ENCODE measurements at places on chromosomes 2 and 18.

DNA sequence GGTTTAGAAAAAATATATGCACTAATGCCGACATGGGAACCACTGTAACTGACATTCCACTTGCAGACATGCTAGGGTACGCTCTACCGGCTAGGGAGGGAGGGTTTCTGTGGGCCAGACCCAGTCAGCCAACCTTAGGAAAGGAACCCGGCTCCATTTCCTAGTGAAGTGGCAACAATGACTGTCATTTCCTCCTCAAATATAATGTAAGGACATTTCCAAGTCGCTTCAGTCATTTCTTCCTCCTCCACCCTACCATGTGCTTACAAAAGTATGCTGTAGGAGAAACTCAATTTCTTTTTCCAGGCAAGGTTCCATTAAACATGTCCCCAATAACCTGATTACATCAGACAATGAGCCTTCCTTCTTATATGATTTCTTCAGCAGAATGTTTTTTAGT, 64.3 kb upstream of the PSMD14 start:
- DNase-seq = no peak

DNA sequence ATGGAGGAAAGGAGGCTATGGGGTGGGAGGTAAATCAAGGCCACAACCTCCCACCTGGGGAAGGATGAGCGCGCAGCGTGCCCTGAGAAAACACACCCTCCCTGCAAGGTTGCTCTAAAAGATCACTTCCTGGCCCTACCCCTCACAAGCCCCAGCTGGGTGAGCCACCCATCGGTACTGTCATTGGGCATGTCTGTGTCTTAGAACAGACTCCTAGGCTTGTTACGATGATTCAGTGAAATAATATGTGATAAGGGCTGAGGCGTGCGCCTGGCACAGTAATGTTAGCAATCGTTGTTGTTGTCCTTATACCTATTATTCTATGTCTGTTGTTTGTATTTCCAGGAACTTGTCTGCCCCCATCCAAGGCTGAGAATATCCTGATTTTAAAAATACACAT, 175.1 kb downstream of the ZFP36L2 start:
- no peak for DNase-seq

DNA sequence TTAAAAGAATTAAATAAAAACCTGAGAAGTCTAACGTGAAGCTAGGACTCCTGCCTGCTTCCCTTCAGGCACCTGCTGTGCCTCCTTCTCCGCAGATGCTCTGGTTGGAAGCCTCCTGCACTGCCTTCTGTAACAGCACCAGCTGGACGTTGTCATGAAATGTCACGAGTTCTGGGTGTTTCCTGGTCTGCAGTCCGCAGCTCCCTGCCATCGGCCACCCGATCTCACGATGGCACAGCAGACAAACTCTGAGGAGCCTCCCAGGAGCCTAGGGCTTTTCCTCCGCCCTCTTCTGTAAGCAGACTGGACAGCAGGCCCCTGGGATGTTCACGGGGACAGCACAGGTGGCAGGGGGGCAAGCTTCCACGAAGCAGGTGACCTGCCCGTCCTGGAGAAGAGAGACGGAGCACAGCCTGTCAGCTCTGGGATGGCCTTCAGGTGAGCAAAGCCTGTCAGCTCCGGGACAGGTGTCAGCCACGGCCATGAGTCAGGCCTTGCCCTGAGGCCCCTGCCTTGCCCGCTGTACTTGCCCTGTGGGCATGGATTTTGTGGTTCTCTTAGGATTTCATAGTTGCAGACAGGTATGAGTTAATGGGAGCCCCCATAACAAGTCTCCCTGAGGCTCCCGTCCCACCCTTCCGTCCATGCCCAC, 110.3 kb downstream of the PXDN start:
- no peak for DNase-seq

DNA sequence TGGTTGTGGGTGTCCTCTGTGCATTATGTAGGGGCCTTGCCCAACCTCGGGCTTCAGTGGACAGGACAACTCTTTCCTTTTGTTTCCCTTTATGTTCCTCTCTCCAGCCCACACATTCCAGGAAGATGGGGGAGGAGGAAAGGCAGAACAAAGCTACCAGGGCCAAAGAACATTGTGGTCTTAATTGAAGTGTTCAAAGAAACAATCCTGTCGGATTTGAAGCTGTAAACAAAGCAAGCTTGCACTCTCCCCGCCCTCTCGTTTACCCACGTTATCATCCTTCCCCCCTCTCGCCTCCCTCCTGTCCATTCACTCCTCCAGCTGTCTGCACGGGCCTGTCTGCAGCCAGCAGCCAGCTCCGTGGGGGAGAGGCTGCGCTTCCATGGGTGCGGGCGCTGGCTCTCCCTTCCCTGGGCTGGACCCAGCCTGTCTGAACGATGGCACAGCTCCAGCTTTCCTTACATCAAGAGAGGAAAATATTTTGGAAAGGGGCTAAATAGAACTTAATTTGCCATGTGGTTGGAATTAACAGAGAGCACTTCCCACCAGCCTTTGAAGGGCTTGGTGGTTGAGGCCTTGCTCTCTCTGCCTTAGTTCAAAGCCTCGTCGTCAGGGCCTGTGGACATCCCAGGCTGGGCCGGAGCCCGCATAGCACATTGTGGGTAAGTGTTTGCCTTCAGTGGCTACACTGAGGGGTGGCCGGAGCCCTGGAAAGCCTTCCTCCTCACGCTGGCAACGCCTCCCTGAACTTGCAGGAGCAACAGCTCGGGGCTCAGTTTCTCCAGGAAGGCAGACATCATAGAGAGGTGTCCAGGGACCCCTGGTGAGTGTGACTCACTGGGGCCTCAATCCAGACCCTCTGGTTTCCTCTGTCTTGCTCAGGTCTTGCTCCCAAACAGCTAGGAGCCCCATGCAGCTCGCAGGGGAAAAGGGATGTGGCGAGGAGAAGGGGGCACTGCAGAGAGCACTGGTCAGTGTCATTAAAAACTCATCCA, 60.6 kb upstream of the HS6ST1 start:
- DNase-seq = no peak

DNA sequence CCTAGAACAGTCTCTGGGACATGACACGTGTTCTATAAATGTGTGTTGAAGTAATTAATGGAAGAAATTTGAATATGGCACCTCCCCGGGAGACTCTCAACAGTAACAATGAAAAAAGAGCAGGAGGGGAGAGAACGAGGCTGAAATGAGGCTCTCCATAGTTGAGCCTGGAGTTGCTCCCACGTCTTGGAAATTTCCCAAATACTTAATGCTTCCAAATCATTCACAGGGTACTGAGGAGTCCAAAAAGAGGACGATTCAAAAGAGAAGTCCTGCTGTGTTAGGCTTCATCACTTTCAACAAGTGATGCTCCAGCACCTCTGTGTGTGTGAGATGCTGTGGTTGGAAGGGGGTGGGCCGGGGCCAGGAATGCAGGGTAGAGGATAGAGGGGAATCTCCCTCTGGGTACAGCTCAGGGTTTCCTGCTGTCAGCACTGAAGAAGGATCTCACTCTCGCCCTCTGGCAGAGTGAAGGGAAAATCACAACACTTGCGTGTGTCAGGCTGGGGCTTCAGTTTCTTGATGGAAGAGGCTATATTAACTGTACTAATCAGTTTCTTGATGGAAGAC, 18.1 kb upstream of the ZNF407 start:
- DNase-seq = no peak

DNA sequence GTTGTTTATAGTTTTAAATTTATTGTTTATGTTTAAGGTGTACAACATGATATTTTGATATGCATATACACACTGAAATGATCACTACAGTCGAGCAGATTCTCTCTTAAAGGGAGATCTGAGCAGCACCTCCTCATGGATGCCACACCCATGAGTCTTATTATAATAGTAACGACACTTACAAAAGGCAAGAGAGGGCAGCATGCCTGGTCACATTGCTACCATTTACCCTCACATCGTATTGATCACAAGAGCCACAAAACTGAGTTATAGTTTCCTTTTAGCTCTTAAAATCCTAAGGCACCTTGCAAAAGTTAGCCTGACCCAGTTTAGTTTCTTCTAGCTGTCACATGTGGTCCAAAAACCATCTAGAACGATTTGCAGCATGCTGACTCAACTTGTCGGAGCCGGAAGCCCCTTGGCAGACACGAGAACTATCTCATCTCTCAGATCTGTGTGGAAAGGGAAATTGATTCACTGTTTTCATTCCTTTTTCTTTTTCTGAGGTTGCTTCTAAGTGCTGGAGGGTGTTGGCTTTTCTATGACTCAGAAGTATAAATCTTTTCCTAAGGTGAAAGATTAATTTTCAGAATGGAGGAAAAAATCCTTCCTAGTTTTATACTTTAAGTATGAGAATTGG, 85.3 kb downstream of the CDC42EP3 start:
- peak; percentile 35 for DNase-seq

GRCh38 chr2:237132799-237133198, 47.1 kb downstream of the COPS8 start:
- DNase-seq = no peak

DNA sequence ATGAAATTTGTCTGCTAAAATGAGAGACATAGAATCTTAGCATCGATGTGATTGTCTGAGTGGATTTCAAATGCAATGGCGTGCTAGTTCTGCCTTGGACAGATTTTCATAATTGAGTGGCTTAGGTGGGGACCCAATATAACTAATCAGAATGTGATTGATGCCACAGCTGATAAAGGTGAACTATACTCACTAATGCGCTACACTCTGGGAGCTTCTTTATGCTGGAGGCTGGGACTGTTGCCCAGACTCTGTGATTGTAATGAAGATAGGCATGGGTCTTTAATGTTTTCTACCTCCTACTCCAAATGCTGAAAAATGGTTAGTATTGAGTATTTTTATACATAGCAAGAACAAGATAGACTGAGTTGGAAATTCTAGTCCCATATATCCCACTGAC, 339.5 kb upstream of the SLC39A10 start:
- no peak for DNase-seq

- no peak for DNase-seq
Measured at GRCh38 chr2:181465676-181466375, 8.6 kb downstream of the ITGA4 start.

DNA sequence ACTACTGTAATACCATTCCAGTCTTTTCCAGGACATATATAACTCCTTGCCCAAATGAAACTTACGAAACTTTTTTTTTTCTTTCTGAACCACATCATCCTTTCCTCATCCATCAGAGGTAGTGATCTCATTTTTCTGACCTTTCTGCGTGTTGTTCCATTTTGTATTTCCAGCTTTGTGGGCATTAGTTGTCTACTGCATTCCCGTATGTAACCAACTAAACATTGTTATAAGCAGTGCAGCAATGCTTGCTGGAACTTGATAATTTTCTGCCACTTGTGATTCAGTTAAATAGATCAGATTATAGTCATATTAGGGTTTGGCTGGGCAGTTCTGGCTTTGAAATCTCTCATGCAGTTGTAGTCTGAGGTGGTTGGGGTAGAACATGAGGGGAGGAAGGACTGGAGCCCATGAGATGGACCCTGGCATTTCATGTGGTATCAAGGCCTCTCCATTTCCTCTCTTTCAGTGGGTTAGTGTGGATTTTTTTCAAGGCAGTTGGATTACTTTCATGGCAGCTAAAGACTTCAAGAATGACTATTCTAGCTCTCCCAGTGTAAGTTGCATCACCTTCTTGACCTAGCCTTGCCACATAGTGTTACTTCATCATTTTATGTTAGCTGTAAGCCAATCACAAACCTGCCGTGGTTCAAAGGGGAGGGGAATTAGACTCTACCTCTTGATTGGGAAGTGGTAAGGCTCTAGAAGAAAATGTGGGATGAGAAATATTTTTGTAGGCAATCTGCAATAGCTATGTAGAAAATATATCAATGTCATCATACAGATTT, 80.5 kb downstream of the EHBP1 start:
- DNase-seq = no peak

DNA sequence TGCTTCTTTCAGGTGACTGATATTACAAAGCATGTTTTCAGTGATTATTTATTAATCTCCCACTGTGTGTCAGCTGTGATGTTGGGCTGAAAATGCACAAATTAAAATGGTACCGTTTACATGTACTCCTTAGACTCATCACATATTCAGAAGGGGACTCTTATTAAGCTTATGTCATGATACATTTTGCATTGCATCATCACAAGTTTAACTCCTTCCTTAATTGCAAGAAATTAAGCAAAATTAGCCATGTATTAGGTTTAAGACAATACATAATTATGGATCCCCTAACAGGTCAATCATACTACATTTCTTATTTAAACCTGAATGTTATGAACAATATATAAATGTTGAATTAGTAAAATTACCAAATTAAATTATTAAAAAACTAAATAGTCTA, 899.1 kb downstream of the TMEM182 start:
- DNase-seq = no peak

- DNase-seq = no peak
Measured at GRCh38 chr18:25876330-25876948, 214.0 kb downstream of the SS18 start.

DNA sequence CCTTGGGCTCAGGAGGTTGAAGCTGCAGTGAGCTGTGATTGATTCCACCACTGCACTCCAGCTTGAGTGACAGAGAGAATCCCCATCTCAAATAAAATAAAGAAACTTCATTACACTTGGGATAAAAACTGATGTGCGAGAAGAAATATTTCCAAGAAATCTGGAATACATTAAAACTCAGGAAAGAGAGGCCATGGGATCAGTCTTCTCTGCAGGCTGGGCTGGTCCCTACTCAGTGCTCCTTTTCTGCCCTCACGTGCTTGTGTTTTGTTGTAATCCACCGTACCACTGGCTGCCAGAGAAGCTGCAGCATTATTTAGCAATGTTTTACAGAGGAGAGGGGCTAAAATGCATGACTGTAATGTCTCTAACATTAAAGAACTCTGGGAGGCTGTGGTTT, 282.0 kb downstream of the SLC8A1 start:
- DNase-seq = no peak

- DNase-seq = no peak
Measured at GRCh38 chr2:128505150-128505490, 186.5 kb upstream of the HS6ST1 start.

- DNase-seq = no peak
Measured at GRCh38 chr2:128380061-128380889, 61.6 kb upstream of the HS6ST1 start.

DNA sequence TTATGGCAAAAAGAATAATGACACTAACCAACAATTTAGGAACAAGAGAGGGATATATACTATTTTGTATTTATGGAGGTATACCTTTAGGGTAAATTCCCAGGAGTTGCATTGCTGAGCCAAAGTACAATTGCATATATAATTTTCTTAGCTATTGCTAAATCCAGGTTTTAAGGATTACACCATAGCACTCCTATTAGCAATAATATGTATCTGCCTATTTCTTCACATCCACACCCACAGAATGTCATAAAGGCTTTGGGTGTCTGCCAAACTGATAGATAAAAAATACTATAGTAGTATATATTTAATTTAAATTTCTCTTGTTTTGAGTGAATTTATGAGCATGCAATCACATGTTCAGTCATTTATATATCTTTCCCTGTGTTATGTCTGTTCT, 11.5 kb upstream of the SERPINB13 start:
- DNase-seq = no peak

GRCh38 chr18:3886575-3887322, 436.8 kb downstream of the TGIF1 start:
- DNase-seq = no peak

DNA sequence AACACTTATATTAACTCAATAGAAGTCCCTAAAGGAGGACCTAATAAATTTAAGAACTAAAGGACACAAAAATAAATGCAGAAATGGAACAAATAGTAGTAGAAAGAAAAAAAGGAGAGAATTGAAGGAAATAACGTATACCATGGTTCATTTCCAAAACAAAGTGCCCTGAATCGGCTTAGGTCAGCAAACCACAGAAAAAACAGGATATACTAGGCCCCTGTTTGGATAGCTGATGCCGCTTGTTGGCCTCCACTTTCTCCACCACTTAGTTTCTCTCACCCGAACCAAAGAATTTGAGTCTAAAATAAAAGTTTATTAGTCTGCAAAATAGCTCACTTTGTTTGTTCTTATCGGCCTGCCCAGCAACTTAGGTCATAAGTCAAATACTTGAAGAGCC, 100.4 kb downstream of the HIBCH start:
- DNase-seq = no peak

GRCh38 chr2:164705412-164706167, 84.3 kb upstream of the GRB14 start:
- DNase-seq = no peak

Data from stimulated activated CD8-positive, alpha-beta memory T cell treated with anti-CD3 and anti-CD28 coated beads, Interleukin-2, amount 100 ng/mL, for 48 hours (primary cell).